Placental pericyte (primary cell): ENCODE measurements at places on chromosomes 7 and 10. TPM values are rescaled to one million over a fixed set of nuclear protein-coding genes. Genes with fewer than 3 reads are reported as not detected.

The PSMG3 gene
- 28.0 and 39.4 TPM in 2 replicates for total RNA-seq

The RAMP3 gene
- not detected in 2 replicates for total RNA-seq

The NEUROG3 gene
- not detected in 2 replicates for total RNA-seq

The EMX2 gene
- total RNA-seq: 0.22 and 0.57 TPM in 2 replicates

The CLCN1 gene
- total RNA-seq: not detected in 2 replicates

The PLOD3 gene
- total RNA-seq: 101 and 108 TPM in 2 replicates

The BTBD16 gene
- total RNA-seq: not detected in 2 replicates

The PIP gene
- total RNA-seq: not detected in 2 replicates

The RNF133 gene
- total RNA-seq: 0.43 and 0.44 TPM in 2 replicates

The NXPH1 gene
- total RNA-seq: not detected in 2 replicates

The KCNH2 gene
- total RNA-seq: 0.22 TPM in 1 of 2 replicates, not detected in the other

The HIP1 gene
- 18.4 and 22.3 TPM in 2 replicates for total RNA-seq

The CALHM1 gene
- total RNA-seq: not detected in 2 replicates

The AMPH gene
- total RNA-seq: 0.22 and 1.4 TPM in 2 replicates

The HOXA11 gene
- total RNA-seq: 17.8 and 24.3 TPM in 2 replicates

The SLC26A5 gene
- not detected in 2 replicates for total RNA-seq

The HOGA1 gene
- 0.14 and 0.44 TPM in 2 replicates for total RNA-seq

The VAX1 gene
- total RNA-seq: not detected in 2 replicates

The HOXA3 gene
- total RNA-seq: 2.3 TPM in 1 of 2 replicates, not detected in the other

The ELN gene
- 0.86 TPM in 1 of 2 replicates, not detected in the other for total RNA-seq

The BAIAP2L1 gene
- total RNA-seq: 9.0 and 10.2 TPM in 2 replicates

The MALRD1 gene
- not detected in 2 replicates for total RNA-seq

The SLC13A1 gene
- total RNA-seq: not detected in 2 replicates

The SSC4D gene
- total RNA-seq: 0.57 and 0.66 TPM in 2 replicates

The OGDHL gene
- total RNA-seq: 0.14 and 0.22 TPM in 2 replicates
